BE2C (cell line): ENCODE measurements at places on chromosomes 13 and 19.
A peak's percentile ranks its signal among the peaks of the same experiment; 100 is the strongest.

DNA sequence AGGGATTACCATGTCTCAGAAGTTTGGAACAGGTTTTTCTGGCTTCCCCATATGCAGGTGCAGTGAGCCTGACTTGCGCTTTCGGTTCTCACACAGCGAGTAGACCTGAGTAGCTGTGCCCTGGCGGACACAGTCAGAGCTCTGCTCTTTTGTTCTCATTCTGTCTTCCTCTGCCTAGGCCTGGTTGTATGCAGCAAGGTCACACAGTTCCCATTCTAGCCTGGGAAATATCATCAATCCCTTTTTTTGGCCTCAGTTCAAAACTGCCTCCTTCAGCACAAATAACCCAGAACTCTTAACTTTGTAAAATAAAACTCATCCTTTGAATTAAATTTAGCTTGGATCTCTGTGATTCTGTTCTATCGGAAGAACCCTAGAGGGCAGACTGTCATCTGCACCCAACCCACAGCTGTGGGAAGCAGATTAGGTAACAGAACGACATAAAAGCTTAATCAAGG, 10.2 kb downstream of the OXGR1 start:
- DNase-seq: peak; percentile 29

DNA sequence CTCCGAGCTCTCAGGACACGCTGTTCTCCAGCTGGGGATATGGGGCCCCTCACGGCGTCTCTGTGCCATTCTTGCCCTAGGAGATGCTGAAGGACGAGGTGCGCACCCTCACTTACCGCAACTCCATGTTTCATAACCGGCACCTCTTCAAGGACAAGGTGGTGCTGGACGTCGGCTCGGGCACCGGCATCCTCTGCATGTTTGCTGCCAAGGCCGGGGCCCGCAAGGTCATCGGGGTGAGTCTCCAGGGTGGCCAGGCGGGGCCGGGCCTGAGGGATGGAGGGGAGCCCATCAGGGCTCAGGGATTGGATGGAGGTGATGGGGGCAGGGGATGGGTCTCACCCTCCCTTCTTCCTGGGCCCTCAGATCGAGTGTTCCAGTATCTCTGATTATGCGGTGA, 4.8 kb downstream of the PRMT1 start:
- no peak for DNase-seq

- DNase-seq: no peak
These were observed 26.7 kb downstream of the CEACAM8 start for GRCh38 chr19:42568006-42568405.

DNA sequence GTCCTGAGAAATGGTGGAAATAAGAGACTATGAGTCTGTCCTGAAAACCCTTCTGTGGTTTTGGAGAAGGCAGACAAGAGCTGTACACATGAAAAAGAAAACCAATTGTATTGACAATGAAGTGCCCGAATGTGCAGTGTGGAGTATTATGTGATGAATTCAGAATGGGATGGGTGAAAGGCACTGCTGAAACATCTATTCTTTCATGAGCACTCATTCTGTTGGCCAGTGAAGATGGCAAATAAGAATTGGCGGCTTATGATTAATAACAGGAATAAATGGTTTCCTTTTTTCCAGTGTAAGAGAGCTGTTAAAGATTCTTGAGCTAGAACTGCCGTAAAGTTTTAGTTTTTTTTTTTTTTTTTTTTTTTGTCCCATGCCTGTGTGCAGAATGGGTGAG, 5.7 kb downstream of the POLR1D start:
- no peak for DNase-seq

GRCh38 chr13:112183532-112184090, 116.7 kb downstream of the SOX1 start:
- DNase-seq: no peak

DNA sequence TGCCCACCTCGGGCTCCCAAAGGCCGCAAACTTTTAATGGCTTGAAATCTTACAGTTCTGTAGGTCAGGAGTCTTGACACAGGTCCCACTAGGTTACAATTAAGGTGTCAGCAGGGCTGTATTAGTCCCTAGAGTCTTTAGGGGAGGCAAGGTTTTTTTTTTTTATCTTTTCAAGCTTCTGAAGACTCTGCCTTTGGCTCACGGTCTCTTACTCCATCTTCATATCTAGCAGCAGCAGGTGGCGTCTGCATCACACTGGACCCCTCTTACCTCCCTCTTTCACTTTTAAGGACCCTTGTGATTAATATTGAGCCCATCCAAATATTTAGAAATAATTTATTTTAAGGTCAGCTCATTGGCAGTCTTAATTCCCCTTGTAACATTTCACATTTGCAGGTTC, 11.6 kb downstream of the MIR17HG start:
- DNase-seq: no peak
